ENCODE measurements at places on chromosomes 3 and 15.

DNA sequence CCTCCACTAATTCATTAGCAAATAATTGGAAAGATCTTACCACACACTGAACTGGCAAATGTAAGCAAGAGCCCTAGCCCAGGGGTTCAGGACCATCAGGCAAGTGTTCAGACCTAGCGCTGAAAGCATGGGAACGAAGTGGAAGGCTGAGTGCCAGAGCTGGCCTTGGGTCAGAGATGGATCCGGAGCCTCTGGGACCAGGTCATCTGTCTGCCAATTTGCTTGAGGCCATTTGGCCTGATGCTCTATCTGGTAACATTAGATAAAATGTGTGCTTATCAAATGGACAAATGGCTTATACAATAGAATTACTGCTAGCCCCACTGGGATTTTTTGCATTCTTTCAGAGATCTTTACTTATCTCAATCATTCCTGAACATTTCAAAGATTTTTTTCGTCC, 1.4 kb upstream of the TMC3 start:
- DNase-seq = no peak

DNA sequence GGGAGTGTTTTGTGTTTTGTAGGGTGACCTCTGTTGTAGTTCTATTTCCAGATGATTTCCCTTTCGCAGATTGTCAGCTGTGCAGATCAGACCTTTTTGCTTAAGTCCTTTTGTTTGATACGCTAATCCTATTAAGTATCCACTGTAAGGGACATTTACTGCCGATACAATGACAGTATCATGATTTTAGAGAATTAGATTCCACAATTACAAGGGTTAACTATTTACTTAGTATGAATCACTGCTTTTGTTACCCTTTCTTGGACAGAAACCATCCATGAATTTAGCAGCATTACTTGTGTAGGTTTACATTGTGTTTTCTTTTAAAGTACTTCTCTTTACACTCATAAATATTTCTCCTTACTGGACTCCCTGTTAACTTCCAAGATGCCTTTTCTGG, 31.4 kb downstream of the ZNF662 start:
- DNase-seq = no peak

- DNase-seq = no peak
Measured at GRCh38 chr3:138455801-138456716, 21.6 kb downstream of the ESYT3 start.

DNA sequence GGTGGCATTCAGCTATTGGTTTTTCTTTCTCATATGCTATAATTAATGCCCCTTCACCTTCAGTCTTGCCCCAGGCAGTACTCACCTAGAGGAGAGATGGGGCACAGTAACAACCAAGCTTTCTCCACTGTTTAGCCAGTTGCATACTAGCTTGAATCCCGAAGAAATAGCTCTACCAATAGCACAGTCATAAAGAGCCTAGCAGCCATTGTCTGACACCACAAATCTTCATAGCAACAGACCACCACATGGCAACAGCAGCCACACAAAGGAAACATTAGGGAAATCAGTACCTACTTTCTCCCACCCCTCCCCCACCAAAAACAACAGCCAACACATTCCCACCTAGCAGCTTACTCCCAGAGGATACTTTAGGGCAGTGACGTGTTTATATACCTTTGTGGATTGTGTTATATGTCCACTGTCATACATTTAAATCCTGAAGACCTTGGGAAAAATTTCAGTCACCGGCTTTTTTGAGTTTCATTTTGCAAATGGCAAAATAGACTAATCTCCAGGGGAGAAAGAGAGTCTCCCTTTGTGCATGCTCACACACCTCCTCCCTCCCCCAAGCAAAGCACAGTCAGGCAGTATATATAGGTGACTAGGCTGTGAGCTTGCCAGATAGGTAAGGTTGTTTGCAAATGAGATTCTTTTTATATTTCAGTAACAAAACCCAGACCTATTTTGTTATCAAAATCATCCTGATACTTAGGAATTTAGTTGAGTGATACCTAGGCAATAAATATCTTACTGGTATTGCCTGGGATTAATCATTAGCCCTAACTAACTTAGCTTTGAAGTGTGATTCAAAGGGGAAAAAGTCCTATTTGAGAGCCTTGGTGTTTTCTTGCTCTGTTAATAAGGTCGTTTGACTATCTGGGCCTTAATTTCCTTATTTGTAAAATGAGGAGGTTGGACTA, 140.6 kb downstream of the RBPMS2 start:
- no peak for DNase-seq

DNA sequence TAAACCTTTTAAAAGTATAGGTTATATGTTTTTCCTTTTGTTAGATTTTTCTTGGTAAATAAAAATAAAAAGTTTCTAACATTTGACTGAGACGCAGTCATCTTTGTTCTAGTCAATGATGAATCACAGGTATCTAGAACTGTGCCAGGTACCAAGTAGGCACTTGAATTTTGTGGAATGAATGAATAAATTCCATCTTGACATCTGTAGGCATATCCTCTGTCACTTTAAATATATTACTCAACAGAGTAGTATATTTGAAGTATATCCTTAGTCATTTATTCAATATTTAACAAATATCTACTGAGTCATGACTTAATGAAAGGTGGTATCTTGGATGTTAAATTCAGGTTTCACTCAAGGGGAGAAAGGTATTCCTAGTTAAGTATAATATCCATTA, 828.4 kb downstream of the TUSC7 start:
- no peak for DNase-seq

Data from NCI-H2171 (cell line).